Adipocyte (in vitro differentiated cells): ENCODE measurements at places on chromosomes 6 and 20.

GRCh38 chr6:31702405-31702818, 712 bp downstream of the ABHD16A start:
- DNase-seq = peak; percentile 62

GRCh38 chr20:10659651-10660601, 13.9 kb downstream of the JAG1 start:
- no peak for DNase-seq

- no peak for DNase-seq
These were observed 64.1 kb upstream of the FBXO30 start for GRCh38 chr6:145878591-145879295.

- peak; percentile 88 for DNase-seq
These were observed 23.7 kb downstream of the ZNF311 start for GRCh38 chr6:28981431-28981832.

DNA sequence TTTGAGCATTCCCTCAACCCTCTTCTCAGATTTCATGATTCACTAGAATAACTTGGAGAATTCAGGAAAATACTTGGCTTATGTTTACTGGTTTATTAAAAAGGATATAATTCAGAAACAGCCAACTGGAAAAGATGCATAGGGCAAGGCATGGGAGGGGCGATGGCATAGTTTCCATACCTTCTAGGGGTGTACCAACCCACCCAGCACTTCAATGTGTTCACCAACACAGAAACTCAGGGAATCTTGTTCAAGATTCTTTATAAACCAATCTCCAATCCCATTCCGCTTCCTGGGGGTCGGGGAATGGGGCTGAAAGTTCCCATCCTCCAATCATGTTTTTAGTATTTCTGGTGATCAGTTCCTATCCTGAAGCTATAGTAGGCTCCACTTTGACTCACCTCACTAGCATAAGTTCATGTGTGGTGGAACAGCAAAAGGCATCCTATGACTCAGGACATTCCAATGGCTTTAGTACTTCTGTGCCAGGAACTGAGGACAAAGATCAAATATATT, 164.4 kb downstream of the SIM1 start:
- peak; percentile 82 for DNase-seq
